ENCODE measurements at places on chromosomes 5 and 9.

- no peak for DNase-seq
Observed at GRCh38 chr9:27626244-27627187, 53.2 kb upstream of the C9orf72 start.

DNA sequence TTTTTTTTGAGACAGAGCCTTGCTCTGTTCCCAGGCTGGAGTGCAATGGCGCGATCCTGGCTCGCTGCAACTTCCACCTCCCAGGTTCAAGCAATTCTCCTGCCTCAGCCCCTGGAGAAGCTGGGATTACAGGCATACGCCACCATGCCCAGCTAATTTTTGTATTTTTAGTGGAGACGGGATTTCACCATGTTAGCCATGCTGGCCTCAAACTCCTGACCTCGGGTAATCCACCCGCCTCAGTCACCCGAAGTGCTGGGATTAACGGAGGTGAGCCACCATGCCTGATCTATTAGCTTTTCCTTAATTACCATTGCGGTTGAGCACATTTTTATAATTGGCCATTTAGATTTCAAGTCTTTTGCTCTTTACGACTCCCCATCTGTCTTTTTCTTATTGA is 2.9 kb upstream of the FLT4 start:
- DNase-seq, result no peak

- DNase-seq, result no peak
Observed at GRCh38 chr9:35912791-35913400, 3.6 kb downstream of the SPAAR start.

GRCh38 chr5:9545992-9546851 is at the start of gene SEMA5A:
Gene SEMA5A, minus strand, starts transcription at chr5:9546075. Its CDS starts 166,129 bp downstream, at chr5:9379946.
- peak; percentile 82 for DNase-seq

GRCh38 chr9:85186218-85186585 is 516.7 kb downstream of the NTRK2 start:
- no peak for DNase-seq

DNA sequence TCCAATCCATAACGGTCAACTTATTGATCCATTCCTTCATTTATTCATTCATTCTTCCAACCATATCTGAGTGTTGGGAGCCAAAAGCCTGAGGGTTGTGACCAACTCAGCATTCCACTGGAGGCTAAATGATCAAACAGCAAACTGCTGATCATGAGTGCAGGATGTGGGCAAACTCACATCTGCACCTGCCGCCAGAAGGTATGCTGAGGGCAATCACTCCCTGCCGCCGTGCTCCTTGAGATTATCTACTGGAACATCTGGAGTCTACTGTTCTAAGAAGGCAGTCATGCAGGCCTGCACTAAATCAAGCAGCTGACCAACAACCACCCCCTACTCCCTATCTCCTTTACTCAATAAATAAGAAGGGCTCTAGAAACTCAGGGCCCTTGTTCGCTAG is 184.0 kb downstream of the TTLL11 start:
- DNase-seq, result no peak

DNA sequence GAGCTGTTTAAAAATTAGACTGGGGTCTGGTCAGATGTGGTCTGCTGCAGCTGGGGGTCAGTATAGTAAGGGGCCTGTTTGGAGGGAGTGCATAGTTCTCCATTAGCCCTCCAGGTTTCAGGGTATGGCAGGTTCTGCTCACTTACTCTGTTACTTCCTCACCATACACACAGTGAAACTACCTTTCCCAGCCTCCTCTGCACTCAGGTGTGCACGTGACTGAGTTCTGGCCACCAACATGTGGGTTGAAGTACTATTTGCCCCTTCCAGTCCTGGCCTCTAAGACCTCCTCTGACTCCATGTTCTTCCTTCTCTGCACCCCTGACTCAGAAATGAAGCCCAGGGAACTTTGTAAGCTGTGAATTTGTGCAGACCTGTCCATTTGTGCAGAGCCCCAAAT is 190.5 kb upstream of the CLINT1 start:
- DNase-seq, result no peak
